Kidney glomerular epithelial cell (primary cell): ENCODE measurements at places on chromosomes 3 and 15.

GRCh38 chr3:190010486-190010885 is 110.2 kb downstream of the P3H2 start:
- DNase-seq, result no peak

- DNase-seq, result no peak
Measured at GRCh38 chr15:99368743-99369142, 117.5 kb downstream of the LRRC28 start.

GRCh38 chr3:141337523-141337854 is 30.8 kb upstream of the ZBTB38 start:
- DNase-seq, result no peak

DNA sequence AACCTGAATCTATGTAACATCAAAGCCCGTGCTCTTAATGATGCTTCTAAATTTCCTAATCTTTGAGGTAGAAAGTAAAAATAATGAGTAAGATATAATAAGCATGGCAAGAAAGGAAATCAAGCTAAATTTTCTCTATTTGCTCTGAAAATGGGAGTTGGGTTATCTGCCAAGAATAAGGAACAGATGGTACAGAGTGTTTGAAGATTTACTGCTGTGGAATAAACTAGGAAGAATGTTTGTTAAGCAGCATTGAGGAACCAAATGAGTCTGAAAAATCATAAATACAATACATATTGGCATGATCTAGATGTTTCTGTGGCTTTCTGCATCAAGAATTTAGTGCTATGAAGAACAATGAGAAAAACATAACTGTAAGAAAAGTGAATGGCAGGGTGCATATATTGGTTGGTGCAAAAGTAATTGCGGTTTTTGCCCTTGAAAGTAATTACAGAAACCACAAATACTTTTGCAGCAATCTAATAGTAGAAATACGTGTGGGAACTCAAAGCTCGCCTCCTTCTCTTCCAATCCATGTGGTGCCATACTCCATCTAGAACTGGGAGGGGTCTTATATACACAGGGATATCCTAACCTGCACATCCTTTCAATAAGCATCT is 87.6 kb downstream of the SUCNR1 start:
- DNase-seq, result no peak

DNA sequence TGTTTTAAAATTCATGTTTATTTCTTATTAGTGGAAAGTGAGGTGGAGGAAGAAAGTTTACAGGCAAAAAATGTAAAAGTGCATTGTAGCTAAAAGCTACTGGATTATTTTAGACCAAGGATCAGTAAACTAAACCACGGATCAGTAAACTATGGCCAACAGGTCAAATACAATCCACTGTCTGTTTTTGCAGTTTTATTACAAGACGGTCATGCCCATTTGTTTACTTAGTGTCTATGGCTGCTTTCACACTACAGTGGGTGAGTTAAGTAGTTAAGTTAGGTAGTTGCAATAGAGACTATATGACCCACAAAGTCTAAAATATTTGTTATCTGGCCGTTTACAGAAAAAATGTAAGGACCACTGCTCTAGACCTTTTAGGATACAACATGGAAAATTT is 82.0 kb downstream of the NR2E3 start:
- no peak for DNase-seq

DNA sequence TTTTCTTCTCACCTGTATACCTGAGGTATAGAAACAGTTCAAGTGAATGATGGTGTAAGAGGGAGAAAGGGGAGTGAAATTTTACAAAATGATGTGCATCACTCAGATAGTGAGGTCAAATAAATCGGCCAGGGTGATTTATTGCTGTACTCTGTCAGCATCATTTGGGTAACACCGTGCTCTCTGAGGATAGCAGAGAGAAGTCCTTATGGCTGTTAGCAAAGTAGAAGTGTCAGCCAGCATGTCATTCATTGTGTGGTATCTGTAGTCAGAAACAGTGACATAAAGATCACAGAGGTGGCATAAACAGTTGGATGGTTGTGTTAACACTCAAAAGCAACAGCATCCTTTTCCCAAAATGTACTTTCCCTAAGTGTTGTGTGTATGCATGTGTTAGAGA is 53.4 kb downstream of the PSMD6 start:
- DNase-seq, result no peak

DNA sequence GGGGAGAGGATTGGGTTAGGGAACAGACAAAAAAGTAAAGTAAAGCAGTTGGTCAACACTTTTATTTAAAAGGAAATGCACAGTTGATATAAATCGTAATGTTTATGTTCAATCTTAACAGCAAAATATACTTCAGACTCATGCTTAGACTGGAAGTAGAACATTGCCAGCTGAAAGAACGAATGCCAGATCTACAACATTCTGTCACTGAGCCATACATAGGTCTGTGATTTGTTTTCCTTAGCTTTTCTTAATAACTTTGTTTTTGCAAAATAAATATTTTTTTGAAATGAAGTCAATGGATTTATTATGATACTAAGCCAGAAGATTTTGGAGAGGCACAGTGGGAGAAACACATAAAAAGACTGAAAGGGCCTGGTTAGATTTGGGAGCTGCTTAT is 62.0 kb downstream of the LEKR1 start:
- no peak for DNase-seq
